ENCODE measurements at places on chromosomes 1 and 21.

DNA sequence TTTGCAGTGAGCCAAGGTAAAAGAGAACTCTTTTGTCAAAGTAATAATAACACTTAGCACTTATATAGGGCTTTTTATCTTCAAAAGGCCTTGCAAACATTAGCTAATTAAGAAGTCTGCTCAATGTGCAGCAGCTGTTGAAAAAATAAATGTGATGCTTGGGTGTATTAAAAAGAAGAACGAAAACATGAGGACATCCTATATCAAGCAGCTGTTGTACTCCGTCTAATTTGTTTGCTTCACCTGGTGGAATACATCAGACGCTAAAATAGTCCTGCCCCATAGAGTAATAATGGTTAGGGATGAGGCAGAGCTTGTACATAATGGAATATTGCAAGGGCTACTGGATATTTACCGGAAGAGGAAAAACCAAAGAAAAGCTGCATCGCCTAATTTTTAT is 299.5 kb downstream of the ST6GALNAC3 start:
- no peak for DNase-seq

DNA sequence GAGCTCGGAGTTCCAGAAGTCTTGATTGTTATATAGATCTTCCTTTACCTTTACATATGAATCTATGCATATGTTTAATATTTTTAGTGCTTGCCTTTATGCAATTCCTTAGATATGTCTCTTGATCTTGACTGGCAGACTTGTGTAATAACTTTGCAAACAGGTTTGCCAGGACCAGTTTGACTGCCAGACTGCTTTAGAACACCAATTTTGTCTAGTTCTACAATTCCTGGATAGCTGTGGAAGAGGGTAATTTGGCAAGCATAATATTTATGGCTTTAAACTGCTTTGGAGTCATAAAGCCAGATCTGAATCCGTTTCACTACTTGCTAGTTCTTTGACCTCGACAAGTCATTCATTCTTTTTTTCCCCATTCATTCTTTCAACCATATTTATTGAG is 250.0 kb downstream of the FAF1 start:
- DNase-seq, result no peak

GRCh38 chr1:88562991-88563390 is 121.1 kb upstream of the PKN2 start:
- no peak for DNase-seq

- DNase-seq, result peak; percentile 70
These were observed 9.3 kb upstream of the PI4KB start for GRCh38 chr1:151336556-151336955.

GRCh38 chr21:33201956-33202355 is 27.8 kb upstream of the IFNAR2 start:
- no peak for DNase-seq

DNA sequence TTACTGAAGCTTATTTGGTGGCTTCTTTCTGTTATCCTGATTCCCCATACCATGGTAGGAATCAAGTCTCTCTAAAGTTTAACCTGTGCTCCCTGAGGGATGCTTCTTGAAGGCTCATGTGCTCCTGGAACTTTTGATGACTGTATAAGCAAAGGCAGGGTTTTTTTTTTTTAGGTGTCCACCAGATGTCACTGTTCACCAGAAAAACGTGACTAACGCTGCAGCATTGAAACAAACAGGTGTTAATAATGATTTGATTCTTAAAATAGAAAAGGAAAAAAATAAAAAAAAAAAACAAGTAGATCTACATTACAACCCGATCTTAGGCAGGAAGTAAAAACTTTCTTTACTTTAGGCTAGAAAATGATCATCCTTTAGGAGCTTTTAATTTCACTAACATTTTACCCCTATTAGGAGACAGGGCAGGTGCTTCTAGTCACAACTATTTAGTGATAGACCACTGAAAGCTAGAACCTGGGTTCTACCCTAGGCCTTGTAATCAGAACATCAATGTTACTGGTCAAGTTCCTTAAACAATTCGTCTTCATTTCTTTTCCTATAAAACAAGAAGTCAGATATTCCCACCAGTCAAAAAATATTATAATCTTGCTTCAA is 223.0 kb downstream of the PLA2G4A start:
- peak; percentile 42 for DNase-seq

GRCh38 chr1:56780128-56780750 is 39.0 kb downstream of the FYB2 start:
- no peak for DNase-seq

DNA sequence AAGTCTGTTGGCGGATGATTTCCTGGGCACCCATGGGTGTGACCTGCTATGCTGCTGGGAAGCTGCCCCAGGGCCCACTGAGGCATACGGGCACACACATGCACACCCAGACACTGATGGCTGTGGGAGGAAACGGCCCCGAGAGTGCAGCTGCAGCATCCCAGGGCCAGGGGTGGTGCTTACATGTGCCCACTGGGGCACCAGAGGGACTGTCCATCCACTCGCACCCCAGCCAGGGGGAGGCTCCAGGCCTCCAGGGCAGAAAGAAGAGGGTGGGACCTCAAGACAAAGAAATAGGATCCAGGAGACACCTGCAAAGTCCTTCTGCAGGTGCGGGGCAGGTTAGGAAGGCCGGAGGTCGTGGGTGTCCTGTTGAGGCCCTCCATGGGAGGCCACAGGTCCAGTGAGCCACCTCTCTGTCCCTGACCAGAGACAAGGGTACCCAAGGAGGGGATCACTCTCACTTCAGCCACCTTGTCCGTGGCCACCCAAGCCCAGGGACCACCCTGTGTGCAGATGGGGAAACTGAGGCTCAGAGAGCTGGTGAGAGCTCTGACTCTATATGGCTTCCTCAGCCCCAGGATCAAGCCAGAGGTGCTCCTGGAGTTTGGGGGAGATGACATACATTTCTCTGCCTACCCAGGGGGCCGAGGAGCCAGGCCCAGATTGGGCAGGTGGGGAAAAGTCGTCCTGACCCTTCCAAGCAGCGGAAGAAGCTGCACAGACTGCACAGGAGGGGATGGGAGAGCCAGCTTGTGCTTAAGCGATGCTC is 57.1 kb downstream of the WNT9A start:
- no peak for DNase-seq

Measured in inflammatory macrophage treated with lipopolysaccharide for 1 hour (primary cell).